Stimulated activated CD8-positive, alpha-beta memory T cell treated with anti-CD3 and anti-CD28 coated beads, Interleukin-4, amount 100 ng/mL, for 24 hours (primary cell): ENCODE measurements at places on chromosomes 12 and 14.

GRCh38 chr12:121248622-121249021, 38.7 kb downstream of the P2RX4 start:
- DNase-seq, result no peak

DNA sequence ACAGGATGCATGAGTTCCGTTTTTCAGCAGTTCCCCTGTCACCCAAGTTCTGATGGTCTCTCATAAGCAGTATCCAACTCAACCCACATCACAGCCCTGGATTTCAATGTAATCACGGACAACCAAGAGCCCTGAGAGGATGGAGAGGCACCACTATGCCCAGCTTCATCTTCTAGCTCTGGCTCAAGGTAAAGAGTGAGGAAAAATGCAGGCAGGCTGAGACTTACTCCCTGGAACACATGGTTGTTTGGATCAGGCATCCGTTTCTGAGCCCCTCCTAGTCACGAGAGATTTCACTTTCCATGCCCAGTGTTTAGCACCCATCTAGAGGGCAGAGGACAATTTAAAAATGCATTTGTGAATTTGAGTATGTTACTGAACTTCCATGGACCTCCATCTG, 45.0 kb downstream of the ANO2 start:
- DNase-seq, result no peak

DNA sequence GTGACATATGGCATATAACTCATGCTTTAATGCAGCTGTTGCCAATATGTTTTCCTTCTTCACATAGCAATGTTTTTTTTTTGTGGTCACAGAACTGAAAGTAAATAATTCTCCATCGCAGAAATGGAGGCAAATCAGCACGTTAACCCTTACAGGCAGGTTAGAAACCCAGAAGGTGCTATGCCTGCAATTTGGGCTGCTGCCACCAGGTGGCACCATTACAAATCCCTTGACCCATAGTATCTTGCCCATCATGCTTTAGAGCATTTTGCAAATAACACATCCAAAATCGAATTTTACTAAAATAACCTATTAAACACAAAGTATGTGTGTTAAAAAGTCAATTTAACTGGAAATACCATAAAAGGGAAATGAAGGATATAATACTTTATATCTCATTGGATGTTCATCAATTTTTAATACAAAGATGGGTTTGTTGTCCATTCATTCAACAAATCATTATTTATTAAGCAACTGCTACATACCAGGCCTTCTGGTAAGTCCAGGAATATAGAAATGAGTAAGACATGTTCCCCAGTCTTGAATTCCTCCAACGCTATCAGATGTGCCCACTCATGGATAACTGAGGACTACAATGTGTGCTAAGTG, 340.1 kb downstream of the GLT1D1 start:
- no peak for DNase-seq

DNA sequence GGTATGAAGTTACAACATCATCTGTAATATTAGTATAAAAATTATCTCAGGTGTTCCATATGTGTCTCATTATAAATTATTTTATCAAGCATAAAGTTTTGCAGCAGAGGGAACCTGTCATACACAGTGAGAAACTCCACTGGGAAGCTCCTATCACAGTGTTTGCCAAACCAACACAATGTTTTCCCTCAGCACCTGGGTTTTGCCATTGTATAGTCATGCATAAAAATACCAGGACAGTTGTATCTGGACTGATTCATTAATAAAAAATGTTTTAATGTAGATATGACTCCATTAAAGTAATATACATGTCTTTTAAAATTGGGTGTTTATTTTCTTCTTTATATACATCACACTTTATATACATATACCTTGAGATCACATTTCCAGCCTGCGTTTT, 56.6 kb downstream of the METTL25 start:
- DNase-seq, result no peak

DNA sequence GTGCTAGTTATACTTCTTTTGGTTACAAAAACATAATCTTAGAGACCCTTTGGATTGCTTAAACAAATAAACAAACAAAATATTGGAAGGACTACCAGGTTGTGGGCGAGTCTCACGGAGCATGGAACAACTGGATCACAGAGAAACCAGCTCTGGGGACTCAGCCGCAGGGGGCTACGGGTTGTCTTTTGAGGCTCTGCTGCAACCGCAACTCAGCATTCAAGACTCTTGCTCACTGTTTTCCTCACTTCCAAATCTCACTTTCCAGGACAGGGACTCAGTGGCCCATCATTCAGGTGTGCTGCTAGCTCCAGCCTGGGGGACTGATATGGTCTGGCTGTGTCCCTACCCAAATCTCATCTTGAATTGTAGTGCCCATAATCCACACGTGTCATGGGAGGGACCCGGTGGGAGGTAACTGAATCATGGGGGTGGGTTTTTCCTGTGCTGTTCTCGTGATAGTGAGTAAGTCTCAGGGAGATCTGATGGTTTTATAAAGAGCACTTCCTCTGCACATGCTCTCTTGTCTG, 14.0 kb upstream of the SERPINA4 start:
- DNase-seq, result no peak

DNA sequence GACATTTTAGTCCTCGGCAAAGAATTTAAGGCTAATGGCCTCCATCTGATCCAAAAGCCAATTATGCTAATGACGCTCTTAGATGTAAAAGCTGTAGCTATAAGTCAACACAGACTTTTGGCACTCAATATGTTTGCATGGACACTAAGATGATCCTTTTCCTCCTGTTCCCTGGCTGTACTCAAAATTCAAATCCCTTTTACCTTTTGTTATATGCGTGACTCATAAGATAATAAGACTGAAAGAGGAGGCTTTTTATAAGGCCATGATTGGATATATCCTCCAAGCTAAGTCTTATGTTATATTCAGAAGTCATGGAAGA, 89.8 kb downstream of the PDZRN4 start:
- DNase-seq, result no peak
